ENCODE measurements at places on chromosomes 3 and 15.
A peak's percentile ranks its signal among the peaks of the same experiment; 100 is the strongest.

DNA sequence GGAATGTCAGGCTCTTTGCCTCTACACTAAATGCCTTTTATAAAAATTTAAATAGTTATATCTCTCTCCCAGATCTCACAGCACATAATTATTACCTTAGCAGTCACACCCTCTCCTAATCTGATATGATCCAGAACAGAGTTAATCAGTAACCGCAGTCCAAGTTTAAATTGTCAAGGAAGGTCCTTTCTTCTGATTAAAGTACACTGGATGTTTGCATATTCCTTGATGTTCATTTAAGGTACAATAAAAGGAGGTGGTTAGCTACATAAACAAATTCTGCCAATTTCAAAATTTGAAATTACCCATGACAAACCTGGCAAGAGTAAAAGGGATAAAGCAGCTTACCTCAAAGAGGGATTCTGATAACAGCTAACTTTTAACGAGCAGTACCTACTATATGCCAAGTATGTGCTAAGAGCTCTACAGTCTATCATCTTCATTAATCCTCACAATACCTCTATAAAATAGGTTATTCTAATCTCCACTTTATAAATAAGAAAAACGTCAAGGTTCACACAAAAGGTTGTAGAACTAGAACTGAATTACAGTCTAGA is 4.3 kb downstream of the GOLIM4 start:
- no peak for DNase-seq

DNA sequence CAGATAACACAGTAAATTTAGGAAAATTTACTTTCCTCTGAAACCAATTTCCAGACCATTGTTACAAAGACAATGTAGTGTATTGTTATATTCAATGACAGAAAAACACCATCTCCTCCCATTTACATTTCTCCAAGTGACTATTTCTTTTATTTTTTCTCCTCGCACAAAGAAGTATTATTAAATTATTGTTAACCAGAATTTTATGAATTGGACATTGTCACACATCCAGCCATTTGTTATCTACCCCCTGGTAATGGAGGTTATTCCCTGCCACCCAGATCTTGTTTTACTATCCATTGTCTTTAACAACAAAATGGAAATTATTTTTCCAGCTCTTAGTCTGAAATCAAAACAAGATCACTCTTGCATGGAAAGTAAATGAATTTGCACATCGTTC is 511.3 kb downstream of the FGF12 start:
- no peak for DNase-seq

- DNase-seq: no peak
Measured at GRCh38 chr15:56959318-56959648, 40.8 kb downstream of the TCF12 start.

DNA sequence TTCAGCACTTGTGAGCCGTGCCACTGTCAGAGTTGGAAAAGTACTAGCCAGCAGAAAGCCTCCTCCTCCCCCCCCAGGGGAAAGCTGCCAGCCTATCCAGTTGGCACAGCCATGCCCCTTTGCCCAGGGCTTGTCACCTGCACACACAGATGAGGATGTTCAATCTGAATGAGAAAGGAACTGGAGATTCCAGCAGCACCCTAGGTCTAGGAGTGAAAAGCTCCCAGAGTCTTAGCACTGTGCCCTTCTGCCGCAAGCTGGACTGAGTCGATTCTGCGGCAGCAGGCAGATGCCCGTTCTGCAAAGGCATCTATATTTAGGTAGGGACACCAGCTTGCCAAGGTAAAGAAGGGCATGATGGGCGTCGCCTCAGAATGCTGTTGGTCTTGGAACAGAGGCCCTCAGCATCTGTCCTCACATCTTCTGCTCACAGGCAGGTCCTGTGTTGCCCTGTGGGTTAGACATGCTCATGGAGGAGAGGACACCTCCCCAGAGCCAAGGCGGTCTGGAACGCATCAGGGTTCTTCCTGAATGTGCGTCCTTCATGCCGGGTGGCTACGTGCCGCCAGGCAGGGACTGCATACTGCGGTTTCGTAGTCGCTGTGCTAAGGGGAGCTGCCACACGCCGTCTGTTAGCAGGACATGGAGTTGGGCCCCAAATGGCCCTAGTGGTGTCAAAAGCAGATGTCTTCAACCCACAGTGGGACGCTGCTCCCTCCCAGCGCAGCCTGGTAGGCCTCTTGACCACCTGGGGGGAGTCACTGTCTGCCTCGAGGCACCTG is 109.5 kb downstream of the VGLL4 start:
- DNase-seq: no peak

GRCh38 chr3:179943117-179943880 is 93.4 kb downstream of the PEX5L start:
- no peak for DNase-seq

GRCh38 chr3:71990545-71990944 is 205.6 kb upstream of the PROK2 start:
- no peak for DNase-seq

- DNase-seq: no peak
Measured at GRCh38 chr15:52163321-52164190, 27.6 kb downstream of the GNB5 start.

GRCh38 chr3:57896031-57896430 is 112.2 kb upstream of the FLNB start:
- no peak for DNase-seq

DNA sequence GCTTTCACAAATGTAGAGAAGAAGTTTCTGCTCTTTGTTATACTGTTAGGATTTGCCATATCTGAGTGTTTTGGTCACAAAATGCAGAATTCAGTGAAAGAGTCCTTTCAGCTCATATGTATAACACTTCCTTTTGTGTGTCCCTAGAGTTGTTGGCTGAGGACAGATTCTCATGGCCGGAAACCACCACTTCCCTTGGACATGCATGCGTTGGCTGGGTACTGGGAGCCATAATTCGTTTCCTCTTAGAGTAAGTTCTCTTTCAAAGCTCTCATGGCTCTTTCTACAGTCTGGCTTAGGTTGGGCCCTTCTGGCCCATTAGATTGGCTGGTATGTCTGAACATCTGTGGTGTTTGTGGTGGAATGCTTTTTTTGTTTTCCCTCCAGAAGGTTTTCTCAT is 298.5 kb downstream of the DIPK2A start:
- DNase-seq: no peak

DNA sequence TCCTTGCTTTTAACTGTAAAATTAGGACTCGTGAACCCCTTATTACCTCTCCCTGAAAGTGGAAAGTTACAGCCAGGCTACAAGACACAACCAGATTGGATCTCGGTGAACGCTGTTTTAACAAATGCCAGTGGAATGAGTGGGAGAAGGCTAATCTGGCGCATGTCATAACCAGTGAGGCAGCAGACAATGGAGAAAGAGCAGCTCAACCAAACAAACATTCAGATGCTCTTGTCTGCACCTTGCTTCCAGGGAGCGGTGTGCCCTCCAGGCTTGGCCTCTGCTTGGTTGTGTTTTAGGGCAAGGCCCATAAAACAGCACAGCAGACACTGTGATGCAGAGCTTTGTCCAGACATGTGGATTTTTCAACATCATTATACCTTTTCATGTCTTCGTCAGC is 45.9 kb upstream of the ATP1B3 start:
- DNase-seq: no peak

GRCh38 chr3:160675566-160676124 is 1.3 kb upstream of the ARL14 start:
- DNase-seq: no peak

- no peak for DNase-seq
Measured at GRCh38 chr3:64987726-64988125, 299.9 kb upstream of the ADAMTS9 start.

DNA sequence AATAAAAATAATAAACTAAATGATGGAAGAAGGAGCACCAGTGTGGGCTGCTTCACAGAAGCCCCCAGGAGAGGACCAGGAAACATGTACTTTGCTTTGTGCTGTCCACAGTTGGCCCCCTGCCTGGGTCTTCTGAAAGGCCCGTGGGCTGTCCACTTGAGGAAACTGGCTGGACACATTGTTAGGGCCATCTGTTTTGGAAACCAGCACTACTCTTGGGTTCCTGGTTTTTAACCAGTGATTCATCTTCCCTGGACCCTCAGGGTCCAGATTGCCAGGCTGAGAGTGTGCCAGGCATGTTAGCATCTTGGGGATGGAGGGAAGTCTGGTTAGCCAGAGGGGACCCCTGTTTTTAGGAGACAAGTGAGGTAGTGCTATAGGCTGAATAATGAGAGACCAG is 297.2 kb upstream of the C2CD4B start:
- DNase-seq: no peak

GRCh38 chr3:157753787-157754136 is 250.5 kb upstream of the VEPH1 start:
- no peak for DNase-seq

DNA sequence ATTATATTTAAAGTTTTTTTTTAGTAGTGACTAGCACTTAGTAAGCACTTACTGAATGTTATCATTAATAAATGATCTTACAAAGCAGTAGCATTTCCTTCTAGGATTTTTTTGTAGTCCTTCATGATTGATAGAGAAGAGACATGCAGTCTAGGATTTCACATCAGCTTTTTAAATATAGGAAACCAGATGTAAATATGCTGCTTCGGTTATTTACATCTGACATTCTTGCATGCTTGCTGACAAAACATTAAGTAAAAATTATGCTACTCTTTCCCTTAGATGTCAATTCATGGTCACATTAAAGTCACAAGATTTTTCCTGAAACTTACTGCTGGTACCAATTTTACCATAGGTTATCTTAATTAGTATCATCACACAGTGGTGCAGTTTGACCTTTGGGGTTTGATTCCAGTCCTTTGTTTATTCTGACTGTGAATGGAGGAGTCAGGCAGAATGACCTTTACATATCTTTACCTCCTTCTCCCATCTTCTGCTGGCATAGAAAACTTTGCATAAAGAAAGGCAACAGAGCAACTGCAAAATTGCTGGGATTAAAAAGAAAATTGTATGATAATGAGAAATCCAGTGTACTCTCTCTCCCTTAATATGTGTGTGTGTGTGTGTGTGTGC is 286.5 kb downstream of the LPP start:
- DNase-seq: no peak

DNA sequence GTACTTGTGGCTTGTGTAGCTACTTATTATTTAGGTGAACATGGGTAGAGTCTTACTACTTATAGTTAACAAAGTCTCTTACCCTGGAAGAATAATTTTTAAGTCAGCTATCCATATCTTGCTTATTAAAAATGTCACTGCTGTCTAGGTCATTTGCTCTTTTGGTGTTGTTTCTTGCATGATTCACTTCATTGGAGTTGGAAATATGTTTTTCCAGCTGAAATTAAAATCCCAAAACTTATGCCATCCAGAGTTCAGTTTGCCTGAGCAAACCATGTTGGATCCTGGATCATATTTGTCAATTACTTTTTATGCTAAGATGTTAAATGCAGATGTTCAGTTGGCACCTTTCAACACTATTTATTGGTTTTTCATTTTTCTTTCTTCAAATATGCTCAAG is 421.0 kb upstream of the RBMS3 start:
- no peak for DNase-seq

- no peak for DNase-seq
Measured at GRCh38 chr3:24299806-24300626, 194.6 kb downstream of the THRB start.

- DNase-seq: no peak
Measured at GRCh38 chr15:58568157-58568571, 136.4 kb downstream of the LIPC start.

GRCh38 chr3:134393074-134393473 is 18.8 kb upstream of the AMOTL2 start:
- DNase-seq: no peak

GRCh38 chr15:42148808-42149492 is 7.5 kb downstream of the PLA2G4F start:
- no peak for DNase-seq

GRCh38 chr15:91471468-91471867 is 371.4 kb downstream of the SV2B start:
- no peak for DNase-seq

- peak; percentile 83 for DNase-seq
Measured at GRCh38 chr3:64224826-64225610, at the start of gene PRICKLE2. Gene PRICKLE2 (minus strand): TSS chr3:64225466. CDS start chr3:64198927, 26,539 bp downstream.

DNA sequence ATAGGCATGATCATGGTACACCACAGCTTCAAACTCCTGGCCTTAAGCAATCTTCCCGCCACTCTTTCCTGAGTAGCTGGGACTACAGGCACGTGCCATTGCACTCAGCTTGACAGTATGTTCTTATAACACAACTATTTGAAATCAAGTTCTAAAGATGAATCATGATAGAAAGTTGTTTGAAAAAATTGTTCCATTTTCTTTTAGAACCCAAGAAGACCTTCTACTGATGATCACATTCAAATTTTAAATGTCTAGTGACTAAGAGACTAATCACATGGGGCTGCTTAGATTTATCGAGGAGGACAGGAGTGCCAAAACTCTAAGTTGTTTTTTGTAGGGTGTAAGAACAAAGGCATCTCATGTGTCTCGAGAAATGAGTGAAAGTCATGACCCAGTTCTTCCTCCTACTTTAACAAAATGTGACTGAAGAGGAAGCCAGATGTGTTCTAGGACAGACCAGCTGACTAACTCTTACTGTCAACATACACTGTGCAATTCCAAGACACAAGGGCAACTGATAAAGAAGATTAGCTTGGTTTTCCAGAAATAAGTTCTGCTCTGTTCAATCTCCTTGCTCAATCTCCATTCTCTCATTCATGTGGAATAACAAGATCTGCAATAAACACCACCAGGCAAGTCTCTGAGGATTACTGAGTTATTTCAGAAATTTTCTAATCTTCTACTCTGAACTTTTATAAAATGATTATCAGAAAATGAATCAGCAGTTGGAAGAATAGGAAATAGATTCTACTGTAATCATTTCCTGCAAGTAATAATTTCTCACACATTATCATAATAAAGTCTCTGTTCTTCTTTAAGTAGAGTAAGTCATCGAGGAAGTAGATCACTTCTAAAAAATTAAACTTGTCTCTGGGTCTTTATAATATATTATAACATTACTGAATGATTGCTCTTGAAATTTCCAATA is 122.6 kb upstream of the CCNL1 start:
- no peak for DNase-seq

GRCh38 chr3:74906181-74906580 is 291.7 kb upstream of the CNTN3 start:
- DNase-seq: no peak

GRCh38 chr15:65355173-65355987 is 22.4 kb downstream of the IGDCC3 start:
- DNase-seq: no peak

GRCh38 chr3:197281849-197282248 is 16.6 kb downstream of the DLG1 start:
- DNase-seq: no peak

GRCh38 chr3:33058765-33059164 is 38.2 kb downstream of the GLB1 start:
- DNase-seq: no peak

GRCh38 chr3:185760550-185760949 is 64.3 kb downstream of the IGF2BP2 start:
- no peak for DNase-seq

- DNase-seq: no peak
Measured at GRCh38 chr3:132261506-132261905, 55.7 kb upstream of the ACP3 start.

- no peak for DNase-seq
Measured at GRCh38 chr3:87309601-87310000, 33.2 kb upstream of the POU1F1 start.

GRCh38 chr3:185958626-185959025 is 20.8 kb upstream of the TRA2B start:
- DNase-seq: no peak

All from Right ventricle myocardium inferior (tissue), 1 donor.